NCI-H1436 treated with DMSO at 0.1 percent for 48 hours (cell line): ENCODE measurements at places on chromosomes 2 and 18.

DNA sequence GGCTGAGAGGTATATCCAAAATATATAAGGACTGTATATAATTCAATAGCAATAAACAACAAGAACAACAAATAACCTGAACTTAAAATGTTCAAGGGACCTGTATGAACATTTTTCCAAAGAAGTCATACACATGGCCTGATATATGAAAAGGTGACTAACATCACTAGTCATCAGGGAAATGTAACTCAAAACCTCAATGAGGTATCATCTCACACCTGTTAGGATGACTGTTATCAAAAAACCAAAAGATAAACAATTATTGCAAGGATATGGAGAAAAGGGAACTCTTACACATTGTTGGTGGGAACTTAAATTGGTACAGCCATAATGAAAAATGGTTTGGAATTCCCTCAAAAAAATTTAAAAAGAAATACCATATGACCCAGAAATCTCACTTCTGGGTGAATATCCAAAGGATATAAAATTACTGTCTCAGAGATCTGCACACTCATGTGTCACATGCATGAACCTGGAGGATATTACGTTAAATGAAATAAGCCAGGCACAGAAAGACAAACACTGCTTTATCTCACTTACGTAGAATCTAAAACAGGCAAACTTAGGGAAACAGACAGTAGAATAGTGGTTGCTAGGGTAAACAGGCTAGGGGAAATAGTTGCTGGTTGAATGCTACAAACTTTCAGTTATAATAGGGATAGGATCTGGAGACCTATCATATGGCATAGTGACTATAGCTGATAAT is 334.5 kb upstream of the MMADHC start:
- DNase-seq = no peak

- no peak for DNase-seq
Measured at GRCh38 chr2:174012347-174013314, 47.5 kb upstream of the SP3 start.

DNA sequence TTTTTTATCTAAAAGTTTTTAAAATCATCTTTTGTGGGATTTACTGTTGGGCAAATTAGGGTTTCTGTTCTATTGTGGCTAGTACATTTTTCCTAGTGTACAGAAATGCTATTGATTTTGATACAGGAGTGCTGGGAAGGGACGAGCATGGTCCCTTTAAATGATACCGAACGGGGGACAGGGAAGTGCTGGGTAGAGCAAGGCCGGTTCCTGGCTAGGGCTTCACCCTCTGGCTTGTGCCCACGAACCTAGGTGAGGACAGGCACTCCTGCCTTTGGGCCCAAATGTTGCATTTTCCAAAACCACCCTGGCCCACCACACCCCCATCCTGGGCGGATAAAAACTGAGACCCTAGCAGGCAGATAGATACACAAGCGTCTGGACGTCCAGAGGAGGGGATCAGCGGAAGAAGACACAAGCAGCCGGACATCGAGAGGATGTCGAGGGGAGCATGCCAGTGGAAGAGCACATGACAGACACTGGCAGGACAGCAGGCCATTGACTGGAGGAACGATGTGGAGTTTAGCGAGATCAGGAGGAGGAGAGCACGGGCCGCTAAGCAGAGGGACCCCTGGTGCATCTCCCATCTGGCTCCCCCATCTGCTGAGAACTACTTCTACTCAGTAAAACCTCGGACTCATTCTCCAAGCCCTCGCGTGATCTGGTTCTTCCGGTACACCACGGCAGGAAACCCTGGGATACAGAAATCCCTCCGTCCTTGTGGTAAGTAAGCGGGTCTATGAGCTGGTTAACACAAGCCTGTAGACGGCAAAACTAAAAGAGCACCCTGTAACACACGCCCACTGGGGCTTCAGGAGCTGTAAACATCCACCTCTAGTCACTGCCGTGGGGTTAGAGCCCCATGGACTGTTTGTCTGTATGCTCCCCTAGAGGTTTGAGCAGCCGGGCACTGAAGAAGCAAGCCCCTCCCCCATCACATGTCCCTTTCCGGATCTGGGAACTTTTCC is 13.5 kb upstream of the CALCRL start:
- DNase-seq = no peak

GRCh38 chr2:97663626-97663961 is 250 bp downstream of the ACTR1B start:
- no peak for DNase-seq
